Lung (tissue), 17 donors: ENCODE measurements at places on chromosomes 12 and 14. TPM values are rescaled to one million over a fixed set of nuclear protein-coding genes. Genes with fewer than 3 reads are reported as not detected.

GRCh38 chr12:49865109-49865781, 22.3 kb upstream of the BCDIN3D start:
- no peak for DNase-seq
- no peaks in the 10 kb centered on the region for H3K27me3 ChIP-seq
- peaks cover 37% of the 10 kb centered on the region for H3K4me1 ChIP-seq
- no peaks in the 10 kb centered on the region for H3K36me3 ChIP-seq
- no peak overlapping the region for H3K4me3 ChIP-seq

DNA sequence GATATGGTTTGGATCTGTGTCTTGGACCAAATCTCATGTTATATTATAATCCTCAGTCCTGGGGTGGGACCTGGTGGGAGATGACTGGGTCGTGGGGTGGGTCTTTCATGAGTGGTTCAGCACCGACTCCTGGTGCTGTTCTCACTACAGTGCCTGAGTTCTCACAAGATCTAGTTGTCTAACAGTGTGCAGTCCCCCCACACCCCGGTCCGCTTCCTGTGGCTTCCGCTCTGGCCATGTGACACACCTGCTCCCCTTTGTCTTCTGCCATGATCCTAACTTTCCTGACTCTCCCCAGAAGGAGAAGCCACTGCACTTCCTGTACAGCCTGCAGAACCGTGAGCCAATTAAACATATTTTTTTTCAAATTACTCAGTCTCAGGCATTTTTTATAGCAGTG, 1262.2 kb downstream of the TMEM121 start:
- DNase-seq = no peak
- H3K4me3 ChIP-seq = no peak overlapping the region
- no peak overlapping the region for H3K27ac ChIP-seq

DNA sequence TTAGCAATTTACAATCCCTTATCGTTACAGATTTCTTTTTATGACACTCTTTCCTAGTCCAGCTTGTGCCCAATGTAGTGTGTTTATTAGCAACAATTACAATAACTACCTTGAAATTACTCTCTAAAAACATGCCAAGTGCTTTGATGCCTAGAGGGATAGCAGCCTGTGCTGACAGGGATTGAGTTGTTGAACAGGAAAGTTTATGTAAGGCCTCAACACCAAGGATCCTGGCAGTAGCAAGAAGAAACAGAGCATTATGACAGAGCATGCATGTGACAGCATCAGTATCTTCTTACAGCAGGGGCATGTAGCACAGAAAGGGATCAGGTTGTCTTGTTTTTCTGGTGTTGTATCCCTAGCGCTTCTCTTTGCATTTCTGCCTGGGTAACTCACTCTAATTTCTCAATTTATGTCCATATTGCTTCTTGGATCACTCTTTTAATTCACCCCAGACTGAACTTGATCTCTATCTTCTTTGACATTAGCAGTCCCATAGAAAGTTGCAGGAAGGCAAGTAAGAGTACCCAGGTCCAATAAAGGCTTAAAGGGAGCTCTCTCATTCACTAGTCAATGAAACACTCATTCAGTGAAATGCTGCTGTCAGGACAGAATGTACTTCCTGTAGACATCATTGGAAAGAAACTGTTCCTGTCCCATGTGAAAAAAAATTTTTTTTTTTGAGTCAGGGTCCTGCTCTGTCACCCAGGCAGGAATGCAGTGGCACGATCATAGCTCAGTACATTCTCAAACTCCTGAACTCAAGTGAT, 220.0 kb upstream of the GRIP1 start:
- DNase-seq = no peak
- H3K4me3 ChIP-seq = no peak overlapping the region
- H3K4me1 ChIP-seq = no peaks in the 10 kb centered on the region
- H3K36me3 ChIP-seq = no peaks in the 10 kb centered on the region

The AKT1 gene
- total RNA-seq = 224 TPM

GRCh38 chr14:105283028-105283427, 17.8 kb downstream of the BRF1 start:
- no peaks in the 10 kb centered on the region for H3K4me1 ChIP-seq
- H3K4me3 ChIP-seq = no peak overlapping the region
- H3K27ac ChIP-seq = no peak overlapping the region
- no peak for DNase-seq

DNA sequence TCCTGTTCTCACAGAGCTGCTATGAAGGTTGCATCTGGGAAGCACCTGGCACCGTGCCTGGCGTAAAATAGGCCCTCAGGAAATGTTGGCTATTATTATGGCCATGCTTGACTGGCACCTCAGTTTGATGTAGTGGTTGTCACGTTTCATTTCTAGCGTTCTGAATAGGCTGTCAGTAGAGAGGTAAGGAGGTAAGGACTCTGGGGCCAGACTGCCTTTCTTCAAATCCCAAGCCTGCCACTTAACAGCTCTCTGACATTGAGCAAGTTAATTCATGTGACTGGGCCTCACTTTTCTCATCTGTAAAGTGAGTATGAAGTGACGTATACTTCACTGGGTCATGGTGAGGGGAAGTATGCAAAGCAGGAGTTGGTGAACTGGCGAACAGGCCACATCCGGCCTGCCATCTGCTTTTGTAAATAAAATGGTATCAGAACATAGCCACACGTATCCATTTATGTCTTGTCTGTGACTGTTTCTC, 196.2 kb downstream of the CACNA1C start:
- no peak for DNase-seq
- peaks cover 5% of the 10 kb centered on the region for H3K4me1 ChIP-seq
- H3K4me3 ChIP-seq = no peak overlapping the region
- no peaks in the 10 kb centered on the region for H3K36me3 ChIP-seq

- no peaks in the 10 kb centered on the region for H3K36me3 ChIP-seq
- no peaks in the 10 kb centered on the region for H3K27me3 ChIP-seq
- no peaks in the 10 kb centered on the region for H3K4me1 ChIP-seq
- H3K4me3 ChIP-seq = no peak overlapping the region
Observed at GRCh38 chr14:63078569-63078968, 33.3 kb upstream of the KCNH5 start.
